ENCODE measurements at places on chromosomes 5 and 9. TPM values are rescaled to one million over a fixed set of nuclear protein-coding genes. Genes with fewer than 3 reads are reported as not detected.

NIPAL4 gene
- not detected for total RNA-seq

PCDHGB6 gene
- total RNA-seq = 53.7 TPM

SHROOM1 gene
- 6.5 TPM for total RNA-seq

PRUNE2 gene
- 5.4 TPM for total RNA-seq

CLIC3 gene
- total RNA-seq = not detected

BTNL8 gene
- not detected for total RNA-seq

SPATA31E1 gene
- total RNA-seq = 0.21 TPM

DNA sequence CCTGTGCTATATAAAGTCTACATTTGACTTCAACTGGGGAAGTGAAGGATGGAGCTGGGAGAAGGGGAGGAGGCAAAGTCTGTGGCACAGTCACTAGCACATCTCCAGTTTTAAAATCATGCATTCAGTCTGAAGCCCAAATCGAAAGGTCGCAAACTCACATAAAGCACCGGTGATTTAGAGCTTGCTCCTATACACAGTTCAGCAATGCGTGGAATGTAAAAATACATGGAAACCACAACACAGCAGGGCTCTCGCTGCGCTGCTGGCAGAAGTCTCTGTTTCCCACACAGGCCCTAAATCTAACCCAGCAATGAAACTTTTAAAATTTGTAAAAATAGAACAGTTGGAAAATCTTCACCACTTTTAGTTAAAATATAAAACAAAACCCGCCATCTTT is 68.2 kb downstream of the EBF1 start:
- no peaks in the 10 kb centered on the region for H3K27me3 ChIP-seq
- H3K27ac ChIP-seq = no peak overlapping the region
- no peak for DNase-seq

DNA sequence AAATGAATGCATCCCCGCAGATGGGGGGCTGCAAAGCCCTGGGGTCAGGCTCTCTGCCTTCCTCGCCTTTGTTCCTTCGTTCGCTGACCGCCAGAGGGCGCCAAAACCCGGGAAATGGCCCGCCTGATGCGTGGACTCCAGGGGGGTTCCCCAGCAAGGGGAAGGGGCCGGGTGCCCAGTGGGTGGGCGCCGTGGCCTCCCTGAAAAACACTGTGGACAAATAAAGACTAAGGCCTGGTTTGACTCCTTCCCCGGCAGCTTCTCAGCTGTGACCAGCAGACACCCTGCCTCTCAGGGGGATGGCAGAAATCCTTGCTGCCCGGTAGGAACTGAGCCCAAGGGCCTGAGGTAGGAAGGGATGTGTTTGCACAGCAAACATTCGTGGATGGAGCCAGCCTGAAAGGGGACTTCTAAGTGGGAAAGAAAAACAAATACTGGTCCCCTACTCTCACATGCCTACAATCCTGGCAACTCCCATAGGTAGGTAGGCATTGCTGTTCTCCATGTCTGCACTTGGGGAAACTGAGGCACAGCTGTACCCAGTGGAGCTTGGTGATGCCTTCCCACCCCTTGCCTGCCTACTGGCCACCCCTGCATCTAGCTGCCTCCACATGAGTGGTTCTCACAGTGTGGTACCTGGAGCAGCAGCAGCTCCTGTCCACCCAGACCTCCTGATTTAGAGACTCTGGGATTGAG is 57.7 kb downstream of the DUSP1 start:
- H3K4me3 ChIP-seq = no peak overlapping the region
- no peak overlapping the region for H3K27ac ChIP-seq
- peak; percentile 84 for DNase-seq
- H3K4me1 ChIP-seq = peaks cover 16% of the 10 kb centered on the region

DNA sequence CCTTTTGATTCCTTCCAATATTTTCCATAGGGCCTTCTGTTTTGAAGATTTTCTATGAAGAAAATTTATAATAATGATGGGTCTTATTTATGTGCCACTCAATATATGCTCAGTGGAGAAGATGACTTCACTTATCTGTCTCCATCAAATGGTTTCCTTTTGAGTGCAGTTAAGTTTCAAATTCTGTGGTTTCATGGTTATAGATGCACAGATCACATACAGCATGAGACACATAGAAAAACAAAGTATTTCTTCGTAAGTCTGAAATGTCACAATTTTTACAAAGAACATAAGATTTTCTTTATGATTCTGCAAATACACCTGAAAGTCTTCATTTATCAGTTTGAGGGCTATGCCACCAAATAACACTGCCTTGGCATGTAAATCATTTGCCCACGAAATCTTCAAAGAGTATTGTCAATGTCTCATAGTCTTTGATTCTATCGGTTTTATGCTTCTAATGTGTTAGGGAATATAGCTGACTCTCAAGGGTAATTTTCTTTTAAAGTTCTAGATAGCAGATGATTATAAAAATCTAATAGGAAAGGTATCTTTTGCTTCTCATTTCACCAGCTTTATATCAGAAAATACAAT is 14.1 kb downstream of the CFAP95 start:
- no peak for DNase-seq
- H3K27ac ChIP-seq = no peak overlapping the region
- no peaks in the 10 kb centered on the region for H3K4me1 ChIP-seq
- no peak overlapping the region for H3K4me3 ChIP-seq
- no peaks in the 10 kb centered on the region for H3K27me3 ChIP-seq

GRCh38 chr5:123146696-123147095 is 57.7 kb downstream of the PRDM6 start:
- no peaks in the 10 kb centered on the region for H3K4me1 ChIP-seq
- DNase-seq = no peak
- H3K27me3 ChIP-seq = no peaks in the 10 kb centered on the region
- no peaks in the 10 kb centered on the region for H3K36me3 ChIP-seq

- no peak overlapping the region for H3K27ac ChIP-seq
- no peaks in the 10 kb centered on the region for H3K27me3 ChIP-seq
- peaks cover 5% of the 10 kb centered on the region for H3K36me3 ChIP-seq
- DNase-seq = no peak
These were observed 397.8 kb downstream of the ARRDC3 start for GRCh38 chr5:90985341-90985740.

- H3K36me3 ChIP-seq = no peaks in the 10 kb centered on the region
- H3K27me3 ChIP-seq = no peaks in the 10 kb centered on the region
- peak; percentile 36 for DNase-seq
- no peak overlapping the region for H3K4me3 ChIP-seq
- peaks cover 8% of the 10 kb centered on the region for H3K4me1 ChIP-seq
These were observed 371.4 kb downstream of the NTRK2 start for GRCh38 chr9:85040821-85041465.

DNA sequence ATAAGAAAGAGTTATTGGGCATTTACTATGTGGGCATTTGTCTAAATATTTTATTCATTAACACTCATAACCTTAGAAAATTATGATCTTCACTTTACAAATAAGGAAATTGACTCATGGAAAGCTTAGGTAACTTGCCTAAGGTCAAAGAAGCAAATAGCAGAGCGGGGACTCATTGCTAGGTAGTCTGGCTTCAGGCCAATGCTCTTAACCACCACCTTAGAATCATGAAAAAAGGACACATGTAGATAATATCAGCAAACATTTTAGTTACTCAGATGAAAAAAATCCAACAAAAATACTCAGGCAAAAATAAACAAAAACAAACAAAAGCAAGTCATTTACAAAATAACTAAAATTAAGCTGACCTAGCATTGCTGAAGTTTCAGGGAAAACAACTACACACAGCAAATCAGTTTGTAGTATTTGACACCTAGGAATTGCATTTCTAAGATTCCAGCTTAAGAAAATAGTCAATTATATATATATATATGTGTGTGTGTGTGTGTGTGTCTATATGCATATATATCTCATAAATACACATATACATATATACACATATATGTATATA is 166.0 kb downstream of the HMHB1 start:
- H3K4me1 ChIP-seq = no peaks in the 10 kb centered on the region
- no peak overlapping the region for H3K4me3 ChIP-seq
- no peak for DNase-seq
- H3K36me3 ChIP-seq = no peaks in the 10 kb centered on the region

DNA sequence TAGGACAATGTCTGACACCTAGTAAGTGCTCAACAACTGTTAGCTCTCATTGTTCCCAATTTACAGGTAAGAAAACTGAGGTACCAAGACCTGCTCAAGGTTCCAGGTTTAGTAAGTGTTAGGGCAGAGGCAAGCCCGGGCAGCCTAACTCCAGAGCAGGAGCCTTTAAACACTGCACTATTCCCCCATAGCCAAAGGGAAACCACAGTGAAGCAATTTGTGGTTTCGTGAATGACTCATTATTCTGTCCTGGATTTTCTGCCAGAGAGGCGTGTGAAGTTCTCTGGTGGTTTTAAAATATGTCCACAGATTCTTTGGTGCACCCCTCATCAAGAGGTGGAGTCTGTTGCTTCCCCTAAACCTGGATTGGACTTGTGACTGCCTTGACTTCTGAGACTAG is 1.0 kb upstream of the MCC start:
- DNase-seq = no peak
- no peak overlapping the region for H3K27ac ChIP-seq
- peaks cover 6% of the 10 kb centered on the region for H3K4me1 ChIP-seq
- H3K4me3 ChIP-seq = peak overlapping the region; percentile 94

GRCh38 chr5:160929360-160929759 is 77.3 kb upstream of the ATP10B start:
- H3K27ac ChIP-seq = no peak overlapping the region
- H3K27me3 ChIP-seq = no peaks in the 10 kb centered on the region
- no peak for DNase-seq
- peaks cover 17% of the 10 kb centered on the region for H3K4me1 ChIP-seq

GRCh38 chr5:10903786-10904560 is 142.9 kb upstream of the DAP start:
- DNase-seq = no peak
- H3K4me3 ChIP-seq = no peak overlapping the region
- H3K27me3 ChIP-seq = no peaks in the 10 kb centered on the region
- no peaks in the 10 kb centered on the region for H3K36me3 ChIP-seq
- H3K4me1 ChIP-seq = peaks cover 15% of the 10 kb centered on the region

DNA sequence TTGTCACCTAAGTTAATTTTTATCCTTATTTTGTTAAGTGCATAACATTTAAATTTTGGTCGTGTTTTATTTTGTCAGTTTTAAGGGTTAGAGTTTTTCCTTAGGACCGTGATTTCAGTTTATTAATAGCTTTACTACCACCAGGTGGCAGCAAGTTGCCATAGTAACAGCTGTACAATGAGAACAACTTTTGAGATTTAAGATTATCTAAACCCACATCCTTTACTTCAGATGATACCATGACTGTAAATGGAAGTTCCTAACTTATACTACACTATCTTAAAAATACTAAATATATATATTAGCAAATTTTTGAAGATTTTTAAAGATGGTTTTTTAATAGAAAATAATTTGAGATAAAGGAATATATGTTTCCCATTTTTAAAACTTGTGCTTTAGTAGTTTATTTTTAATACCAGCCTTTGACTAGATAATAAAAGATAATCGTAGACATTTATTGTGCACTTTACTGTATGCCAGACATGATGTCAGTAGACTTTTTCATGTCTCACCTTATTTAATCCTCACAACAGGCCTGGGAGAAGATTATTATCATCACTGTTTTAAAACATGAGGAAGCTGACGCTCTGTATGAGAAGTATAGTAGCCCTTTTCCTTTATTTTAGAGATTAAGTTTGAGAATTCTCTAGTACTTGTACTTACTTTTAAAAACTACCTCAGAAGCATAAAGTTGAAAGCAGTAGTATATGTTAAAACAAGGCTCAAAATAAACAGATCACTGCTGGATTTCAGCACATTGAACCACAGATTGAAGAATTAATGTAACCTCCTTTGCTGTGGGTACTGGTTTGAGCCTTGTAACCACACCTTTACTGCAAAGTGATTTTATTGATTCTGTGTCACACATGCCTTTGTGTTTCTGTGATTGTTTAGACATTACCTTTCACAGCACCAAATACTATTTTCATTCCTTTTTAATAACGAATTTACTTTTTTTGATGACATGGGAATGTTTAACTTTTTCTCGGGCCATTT is 27.5 kb downstream of the SREK1 start:
- H3K27me3 ChIP-seq = no peaks in the 10 kb centered on the region
- DNase-seq = no peak

- no peaks in the 10 kb centered on the region for H3K36me3 ChIP-seq
- H3K4me1 ChIP-seq = peaks cover 11% of the 10 kb centered on the region
- no peak for DNase-seq
- H3K27ac ChIP-seq = no peak overlapping the region
- H3K27me3 ChIP-seq = no peaks in the 10 kb centered on the region
These were observed 131.4 kb upstream of the IRX4 start for GRCh38 chr5:2014058-2014610.

DNA sequence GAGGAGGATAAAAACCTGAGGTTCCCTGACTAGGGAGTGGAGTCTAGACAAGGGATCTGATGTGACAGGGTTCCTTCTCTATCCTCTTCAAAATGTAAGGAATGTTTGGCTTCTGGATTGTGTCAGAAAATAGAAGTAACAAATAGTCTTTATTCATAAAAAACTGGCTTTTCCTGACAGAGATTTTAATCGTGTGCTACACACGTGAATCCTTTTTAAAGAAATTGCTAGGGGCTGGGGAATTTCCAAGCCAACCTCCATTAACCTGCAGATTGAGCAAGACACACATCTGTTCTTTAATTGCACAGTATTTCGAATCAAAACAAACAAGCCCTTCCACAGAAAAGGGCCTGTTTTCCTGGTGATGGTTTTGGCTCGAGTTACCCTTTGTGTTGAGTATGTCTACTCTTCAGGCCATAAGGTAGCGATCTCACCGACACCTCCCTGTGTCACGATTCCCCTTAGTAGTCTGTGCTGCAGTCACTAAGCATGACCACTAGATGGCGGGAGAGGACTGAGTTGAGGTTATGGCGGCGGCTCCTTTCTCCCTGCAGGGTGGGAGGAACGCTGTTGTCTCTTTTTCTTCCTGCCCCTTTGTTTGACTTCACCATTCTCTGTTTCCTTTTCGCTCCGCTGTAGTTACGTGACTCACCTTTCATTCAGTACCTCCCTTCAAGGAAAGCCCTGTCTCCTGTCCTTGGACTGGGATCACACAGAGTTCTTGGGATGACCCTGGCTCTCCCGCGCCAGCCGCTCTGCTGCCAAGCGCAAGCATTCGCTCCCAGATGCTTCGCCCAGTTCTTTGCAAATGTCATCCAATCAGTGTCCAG is 137.1 kb upstream of the SLC24A2 start:
- no peaks in the 10 kb centered on the region for H3K36me3 ChIP-seq
- DNase-seq = peak; percentile 86
- H3K27ac ChIP-seq = peak overlapping the region; percentile 95
- H3K4me3 ChIP-seq = peak overlapping the region; percentile 81
- peaks cover 29% of the 10 kb centered on the region for H3K27me3 ChIP-seq

DNA sequence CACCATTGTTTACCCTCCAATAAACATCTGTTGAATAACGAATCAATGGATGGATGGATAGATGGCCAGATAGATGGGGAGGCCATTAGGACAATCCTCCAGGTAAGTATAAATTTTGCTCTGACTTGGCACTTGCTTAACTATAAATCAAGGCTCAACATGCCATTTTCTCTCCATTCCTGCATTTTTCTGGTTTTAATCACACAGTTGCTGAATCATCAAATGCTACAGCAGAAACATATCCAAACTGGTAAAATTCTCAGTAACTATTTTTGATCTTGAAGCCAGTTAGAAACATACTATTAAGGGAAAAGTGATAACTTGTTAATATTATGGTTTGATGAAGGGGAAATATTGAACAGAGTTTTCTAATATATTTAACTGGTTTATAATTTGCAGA is 71.5 kb upstream of the MTAP start:
- H3K4me3 ChIP-seq = no peak overlapping the region
- no peaks in the 10 kb centered on the region for H3K36me3 ChIP-seq
- H3K27ac ChIP-seq = no peak overlapping the region
- DNase-seq = no peak

GRCh38 chr5:172906436-172906835 is 52.8 kb upstream of the RPL26L1 start:
- no peaks in the 10 kb centered on the region for H3K36me3 ChIP-seq
- H3K4me1 ChIP-seq = peaks cover 7% of the 10 kb centered on the region
- no peaks in the 10 kb centered on the region for H3K27me3 ChIP-seq
